Activated gamma-delta T cell treated with Interleukin-2 at 50 U/mL for 16 hours (primary cell): ENCODE measurements at places on chromosomes 3 and 15.

- DNase-seq = no peak
These were observed 189.4 kb downstream of the UBE3A start for GRCh38 chr15:25249236-25250010.

GRCh38 chr15:50210462-50211157, 28.6 kb downstream of the SLC27A2 start:
- no peak for DNase-seq

- DNase-seq = peak; percentile 21
These were observed 21.7 kb downstream of the SH3BP5 start for GRCh38 chr3:15310491-15311370.

DNA sequence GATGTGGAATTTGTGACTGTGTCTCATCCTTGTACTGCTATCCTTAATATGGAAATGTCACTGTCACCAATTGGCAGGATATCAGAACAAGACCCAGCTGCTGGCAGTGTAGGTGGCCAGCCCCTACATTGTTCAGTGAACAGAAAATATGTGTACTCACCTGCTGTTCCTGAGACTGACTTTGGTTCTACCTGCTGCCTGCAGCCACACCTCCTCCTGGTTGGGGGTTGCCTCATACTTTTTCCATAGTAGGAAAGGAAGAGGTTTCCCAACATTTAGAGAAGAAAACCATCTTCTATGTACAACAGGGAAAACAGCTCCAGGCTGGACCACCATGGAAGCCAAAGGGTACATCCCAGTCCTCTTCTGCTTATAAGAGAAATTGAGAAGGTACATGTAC, 35.9 kb downstream of the SLC12A1 start:
- no peak for DNase-seq

- DNase-seq = no peak
These were observed 1.1 kb downstream of the THSD4 start for GRCh38 chr15:71116366-71116765.

GRCh38 chr3:115512565-115513415, 110.5 kb upstream of the GAP43 start:
- no peak for DNase-seq

DNA sequence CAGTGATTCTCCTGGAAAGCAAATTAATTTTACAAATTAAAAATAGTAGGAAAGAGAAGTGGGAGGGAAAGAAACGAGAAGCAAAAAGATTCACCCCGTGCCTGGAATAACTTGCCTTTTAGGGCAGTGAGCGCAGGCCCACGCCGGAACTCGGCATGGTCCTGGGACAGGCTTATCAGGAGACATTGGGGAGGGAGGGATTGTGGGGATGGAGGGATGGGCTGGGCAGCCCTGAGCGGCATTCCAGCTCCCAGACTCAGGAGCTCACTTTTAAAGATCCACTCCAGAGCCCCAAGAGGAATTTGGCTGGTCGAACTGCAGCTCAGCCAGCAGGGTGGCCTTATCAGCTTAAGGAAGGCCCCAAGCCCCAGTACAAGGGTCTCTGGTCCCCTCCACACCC, 117.9 kb downstream of the ADCY5 start:
- no peak for DNase-seq
